ENCODE measurements at places on chromosomes 7 and 10.

GRCh38 chr10:75243426-75243825 lies 7.7 kb upstream of the COMTD1 start:
- no peak for DNase-seq

DNA sequence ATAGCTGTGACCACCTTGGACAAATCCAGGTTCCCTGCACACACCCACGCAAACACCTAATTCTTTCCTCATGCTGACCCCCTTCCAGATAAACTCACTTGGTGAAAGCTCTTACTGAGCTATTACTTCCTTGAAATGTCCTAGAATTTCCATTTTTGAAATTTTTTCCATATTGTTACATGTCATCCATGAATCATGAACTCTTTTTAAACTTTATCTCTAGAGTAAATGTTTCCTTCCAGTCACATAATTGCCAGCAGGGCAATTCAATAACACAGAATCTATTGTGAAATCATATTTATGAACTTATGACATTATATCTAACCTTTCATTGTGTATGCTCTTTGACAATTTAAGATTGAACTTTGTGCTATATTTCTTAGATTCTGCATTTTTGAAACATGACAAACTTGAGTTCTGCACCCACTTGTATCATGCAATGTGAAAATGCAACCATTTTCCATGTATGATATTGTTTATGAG lies 26.8 kb upstream of the FGL2 start:
- no peak for DNase-seq

DNA sequence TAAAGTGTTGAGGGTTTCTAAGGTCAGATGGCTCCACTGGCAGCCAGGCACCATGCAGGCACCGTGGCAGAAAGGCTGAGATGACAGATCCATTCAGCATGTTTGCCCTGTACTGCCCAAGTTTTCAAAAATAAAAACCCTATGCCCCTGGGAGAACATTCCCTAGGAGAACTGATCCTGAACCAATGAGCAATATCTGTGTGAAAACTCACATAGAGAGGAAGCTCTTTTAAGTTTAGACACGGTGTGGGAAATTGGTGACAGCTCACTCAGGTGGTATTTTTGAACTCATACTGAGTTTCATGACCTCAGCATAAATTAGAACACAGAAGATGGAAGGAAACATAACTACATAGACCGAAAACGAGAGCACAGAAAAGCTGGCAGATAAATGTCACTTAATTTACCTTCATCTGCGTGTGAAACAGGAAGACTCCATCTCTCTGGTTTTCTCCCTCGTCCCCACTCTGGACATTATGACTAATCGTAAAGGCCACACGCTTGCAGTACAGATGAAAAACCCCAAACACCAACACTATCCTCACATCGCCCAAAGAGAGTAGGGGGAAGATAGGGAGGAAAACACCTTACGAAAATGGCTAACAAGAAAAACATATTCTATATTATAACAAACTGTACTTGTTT lies 127.8 kb downstream of the ICA1 start:
- DNase-seq = no peak

- DNase-seq = no peak
Observed at GRCh38 chr7:141073641-141074161, at the start of gene TMEM178B. Gene TMEM178B (plus strand): TSS chr7:141074064.

DNA sequence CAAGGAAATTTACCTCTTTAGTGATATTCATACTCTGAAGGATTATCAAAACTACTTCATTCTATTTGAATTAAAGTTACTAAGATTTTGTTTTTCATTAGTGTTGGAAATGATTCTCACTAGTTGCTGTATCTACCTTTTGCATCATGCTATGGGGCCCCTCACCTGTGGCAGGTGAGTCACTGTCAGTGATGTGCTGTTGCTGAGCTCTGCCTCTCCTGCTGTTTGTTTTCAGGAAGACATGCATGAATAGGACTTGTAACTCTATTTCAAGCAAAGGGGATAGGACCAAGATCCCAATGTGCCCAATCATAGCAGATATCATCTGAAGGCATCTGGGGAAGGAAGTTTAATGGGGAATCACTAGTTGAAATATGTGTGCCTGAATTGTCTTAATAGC lies 57.4 kb upstream of the AGR3 start:
- no peak for DNase-seq

DNA sequence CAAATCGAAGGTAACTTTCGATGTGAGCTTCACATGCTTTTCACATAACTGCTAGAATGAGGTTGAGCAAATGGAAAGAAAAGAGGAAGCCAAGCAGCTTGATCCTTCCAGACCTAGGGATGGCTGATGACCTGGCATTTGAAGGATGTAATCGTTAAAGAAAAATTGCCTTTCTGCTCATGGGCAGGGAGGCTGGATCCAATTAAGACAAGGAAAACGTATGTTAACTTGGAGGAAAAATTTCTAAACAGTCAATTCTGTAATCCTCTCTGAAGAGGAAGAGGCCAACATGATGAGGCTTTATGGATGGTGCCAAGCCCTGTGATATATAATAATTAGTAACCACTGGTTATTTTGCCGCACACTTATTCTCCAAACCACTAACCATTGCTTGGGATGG lies 12.5 kb downstream of the GRK5 start:
- no peak for DNase-seq

DNA sequence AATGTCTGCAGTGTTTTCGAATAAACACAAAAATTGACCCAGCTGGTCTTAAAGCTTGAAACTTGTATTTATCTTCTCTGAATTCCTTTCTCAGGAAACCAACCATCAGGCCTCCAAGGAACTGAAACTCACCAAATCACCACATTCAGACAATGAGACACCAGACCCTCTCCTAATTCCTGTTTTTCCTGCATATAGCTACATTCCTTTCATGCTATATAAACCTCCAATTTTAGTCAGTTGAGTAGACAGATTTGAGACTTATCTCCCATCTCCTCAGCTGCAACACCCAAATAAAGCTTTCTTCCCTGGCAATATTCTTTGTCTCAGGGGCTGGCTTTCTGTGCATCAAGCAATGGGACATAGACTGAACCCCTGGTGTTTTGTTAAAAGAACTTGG lies 317.0 kb downstream of the CACNA2D1 start:
- DNase-seq = no peak

DNA sequence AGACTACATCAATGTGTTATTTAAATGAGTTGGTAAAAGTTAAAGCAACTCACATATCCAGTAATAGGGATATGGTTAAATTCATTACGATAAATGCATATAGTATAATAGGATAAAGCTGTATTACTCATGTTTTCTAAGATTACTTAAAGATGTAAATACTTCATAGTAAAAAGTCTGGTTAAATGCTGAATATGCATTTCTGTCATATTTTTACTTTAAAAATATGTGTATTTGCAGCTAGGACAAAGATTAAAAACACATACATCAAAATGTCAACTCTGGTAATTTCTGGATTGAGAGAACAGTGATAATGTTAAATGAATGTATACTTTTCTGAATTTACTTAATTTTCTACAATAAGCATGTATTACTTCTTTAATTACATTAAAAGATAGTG lies 15.1 kb downstream of the PPP1R9A start:
- no peak for DNase-seq

Measured in esophagus muscularis mucosa (tissue), 4 donors.